ENCODE measurements at places on chromosomes 3 and 15.

DNA sequence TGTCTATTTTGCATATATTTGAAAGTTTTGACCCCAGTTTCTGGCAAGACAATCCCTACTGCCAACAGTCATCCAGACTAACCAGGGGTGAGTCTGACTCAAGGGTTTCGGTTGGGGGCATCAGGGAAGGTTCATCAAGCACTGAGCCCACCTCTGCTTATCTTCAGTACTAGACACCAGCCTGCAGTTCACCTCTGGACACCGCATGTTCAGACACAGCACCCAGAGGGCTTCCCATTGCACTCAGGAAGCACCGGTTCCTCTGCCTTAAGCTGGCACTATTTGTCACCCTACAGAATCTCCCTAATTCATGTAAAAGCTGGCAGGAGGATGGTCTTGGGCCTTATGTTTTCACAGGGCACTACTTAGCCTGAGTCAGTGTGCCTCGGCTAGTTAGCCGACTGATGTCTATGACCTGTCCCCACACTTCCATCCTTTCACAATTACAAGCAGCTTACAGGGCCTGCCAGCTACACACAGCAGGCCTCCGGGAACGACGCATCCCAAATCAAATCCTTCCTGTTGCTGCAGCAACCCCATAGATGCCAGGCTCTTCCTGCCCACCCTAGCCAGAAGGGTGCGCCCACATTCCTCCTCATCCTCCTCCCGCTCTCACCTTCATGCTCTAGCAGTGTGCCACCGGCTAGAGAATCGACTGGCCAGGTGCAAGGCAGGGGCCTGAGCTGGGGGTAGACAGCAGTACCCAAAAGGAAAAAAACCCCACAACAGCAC lies 52.5 kb downstream of the SH3BP5 start:
- no peak for DNase-seq

GRCh38 chr3:62892951-62893350 lies 17.7 kb upstream of the CADPS start:
- no peak for DNase-seq

- no peak for DNase-seq
Observed at GRCh38 chr3:127849368-127849767, 27.1 kb upstream of the MGLL start.

- DNase-seq: no peak
Observed at GRCh38 chr3:36525115-36525801, 145.0 kb downstream of the STAC start.

- no peak for DNase-seq
Observed at GRCh38 chr3:126512026-126512425, 5.5 kb downstream of the UROC1 start.

GRCh38 chr3:182979674-182980191 lies 605 bp downstream of the DCUN1D1 start:
- DNase-seq: peak; percentile 46

GRCh38 chr3:61114316-61114953 lies 136.8 kb downstream of the FHIT start:
- DNase-seq: no peak

GRCh38 chr3:53009826-53010539 lies 35.9 kb downstream of the SFMBT1 start:
- DNase-seq: no peak

DNA sequence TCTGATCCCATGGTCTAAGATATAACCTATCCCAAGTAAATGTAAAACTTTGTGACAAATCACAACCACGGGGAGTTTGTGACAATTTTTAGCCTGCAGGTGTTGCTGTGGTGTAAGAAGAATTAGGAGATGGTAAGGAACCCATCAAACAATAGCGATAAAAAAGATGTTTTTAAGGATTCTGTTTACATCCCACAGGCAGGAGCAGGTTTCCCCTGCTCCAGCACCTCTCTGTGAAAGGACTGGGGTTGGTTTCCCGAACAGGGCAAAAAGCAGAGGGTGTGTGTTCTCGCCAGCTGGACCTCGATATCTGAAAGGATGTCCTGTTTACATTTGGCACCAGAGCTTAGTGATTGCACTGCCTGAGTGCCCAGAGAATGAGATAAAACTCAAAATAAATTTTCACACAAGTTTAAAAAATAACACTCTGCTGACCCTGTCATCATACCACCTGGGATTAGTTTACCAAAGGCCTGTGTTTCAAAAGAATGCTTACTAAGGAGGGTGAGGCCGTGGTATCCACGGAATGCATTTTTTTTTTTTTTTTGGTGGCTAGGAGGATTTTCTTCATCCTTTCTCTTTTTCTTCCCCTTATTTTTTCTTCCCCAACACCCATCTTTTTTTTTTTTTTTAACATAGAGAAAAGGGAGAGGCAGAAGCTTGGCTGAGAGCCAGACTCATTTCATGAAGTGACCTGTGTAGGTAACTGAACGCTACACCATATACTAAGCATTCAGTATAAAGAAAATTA lies 151.8 kb upstream of the DPH6 start:
- DNase-seq: no peak

DNA sequence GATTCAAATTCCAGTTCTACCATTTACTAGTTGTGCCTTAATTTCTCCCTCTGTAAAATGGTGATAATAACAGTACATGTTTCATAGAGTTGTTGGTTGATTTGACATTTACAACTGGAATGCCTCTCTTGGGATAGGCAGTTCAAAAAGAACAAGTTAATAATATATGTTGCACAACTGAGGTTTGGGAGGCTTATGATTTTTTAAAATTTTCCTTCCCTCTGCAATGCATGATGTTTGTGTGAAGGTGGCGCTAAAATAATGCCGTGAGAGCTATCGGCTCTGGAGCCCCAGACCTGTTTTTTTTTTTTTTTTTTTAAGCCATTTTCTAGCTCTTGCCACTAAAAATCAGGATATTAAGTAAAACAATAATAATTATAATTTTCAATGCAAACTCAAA lies 18.6 kb downstream of the DNAJB11 start:
- no peak for DNase-seq

GRCh38 chr15:60154764-60155325 lies 150.7 kb downstream of the FOXB1 start:
- no peak for DNase-seq

- no peak for DNase-seq
Observed at GRCh38 chr3:172606021-172606420, 82.8 kb upstream of the TNFSF10 start.

- no peak for DNase-seq
Observed at GRCh38 chr3:107028086-107028485, 349.2 kb upstream of the CCDC54 start.

DNA sequence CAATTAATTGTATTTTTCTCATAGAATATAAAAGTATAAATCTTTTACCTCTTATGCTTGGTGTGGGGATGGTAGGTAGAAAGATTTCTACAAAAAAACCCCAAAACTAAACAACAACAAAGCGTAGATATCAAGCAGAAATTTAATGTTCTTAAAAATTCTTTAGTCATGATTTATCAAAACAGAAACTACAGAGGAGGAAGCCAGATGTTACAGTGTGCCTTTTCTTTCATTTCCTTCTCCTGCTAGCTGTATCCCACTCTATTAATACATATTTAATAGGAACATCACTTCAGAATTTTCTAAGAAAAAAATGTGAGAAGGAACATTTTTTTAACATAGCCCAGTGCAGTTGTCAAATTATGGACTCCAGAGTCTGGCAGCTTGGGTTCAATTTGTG lies 420.6 kb downstream of the TUSC7 start:
- no peak for DNase-seq

GRCh38 chr15:58957101-58957973 lies 23.9 kb upstream of the SLTM start:
- peak; percentile 76 for DNase-seq

DNA sequence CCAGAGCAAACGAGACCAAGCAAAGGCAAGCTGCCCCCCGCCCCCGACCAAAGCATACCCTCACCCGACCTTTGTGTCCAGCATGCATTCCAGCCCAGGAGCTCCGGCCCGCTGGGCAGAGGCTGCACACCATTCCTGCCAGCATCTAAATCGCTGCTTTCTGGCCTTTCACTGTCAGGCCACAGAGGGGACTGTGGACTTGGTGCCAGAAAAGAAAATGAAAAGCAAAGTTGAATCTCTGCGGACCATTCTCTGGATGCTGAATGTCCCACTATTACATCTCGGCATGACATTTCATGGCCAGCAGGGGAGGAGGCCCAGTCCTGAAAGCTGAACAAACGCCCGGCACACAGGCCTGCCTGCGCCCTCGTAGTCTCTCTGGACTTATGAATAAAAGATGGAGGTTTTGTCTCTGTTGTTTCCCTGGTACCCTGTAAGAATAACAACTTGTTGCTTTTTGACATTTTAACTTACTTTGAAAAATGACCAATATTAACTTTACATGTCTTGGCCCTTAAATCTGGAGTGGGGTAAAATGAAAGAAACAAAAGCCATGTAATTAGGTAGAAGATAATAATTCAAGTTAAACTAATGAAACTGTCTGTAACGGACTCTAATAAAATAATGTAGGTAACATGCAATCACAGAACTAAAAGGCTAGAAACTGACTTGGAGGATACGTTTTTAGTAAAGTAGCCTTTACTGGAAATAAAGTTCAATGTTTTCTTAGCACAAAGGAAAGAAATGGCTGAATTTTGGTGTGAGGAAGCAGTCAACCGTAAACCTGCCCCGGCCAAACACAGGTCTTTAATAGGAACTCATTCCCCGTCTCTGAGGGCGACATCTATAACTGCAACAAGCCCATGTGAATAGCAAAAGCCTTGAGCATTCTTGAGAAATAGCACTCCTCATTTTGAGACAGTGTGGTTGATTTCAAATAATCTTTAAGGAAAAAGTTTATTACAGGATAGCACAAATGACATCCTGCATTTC lies 12.7 kb downstream of the IL17RD start:
- no peak for DNase-seq
